ENCODE measurements at places on chromosomes 4 and X.

DNA sequence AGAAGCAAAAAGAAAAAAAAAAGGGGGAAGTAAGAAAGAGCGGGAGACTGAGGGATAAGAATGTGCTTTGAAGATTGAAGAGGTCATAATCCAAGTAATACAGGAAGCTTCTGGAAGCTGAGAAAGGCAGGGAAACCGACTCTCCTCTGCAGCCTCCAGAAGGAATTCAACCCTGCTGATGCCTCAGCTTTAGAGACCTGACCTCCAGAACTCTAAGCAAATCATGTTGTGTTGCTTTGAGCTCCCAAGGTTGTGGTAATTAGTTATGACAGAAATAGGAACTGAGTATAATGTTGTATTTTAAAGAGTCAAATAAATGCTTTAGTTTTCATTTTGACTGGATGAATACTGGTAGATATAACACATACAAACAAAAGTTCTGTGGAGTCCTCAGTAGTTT is 48.0 kb upstream of the FAT1 start:
- no peak for DNase-seq

GRCh38 chrX:54066841-54067240 is 22.6 kb upstream of the PHF8 start:
- no peak for DNase-seq

GRCh38 chr4:3508542-3508941 is 23.7 kb downstream of the LRPAP1 start:
- no peak for DNase-seq

DNA sequence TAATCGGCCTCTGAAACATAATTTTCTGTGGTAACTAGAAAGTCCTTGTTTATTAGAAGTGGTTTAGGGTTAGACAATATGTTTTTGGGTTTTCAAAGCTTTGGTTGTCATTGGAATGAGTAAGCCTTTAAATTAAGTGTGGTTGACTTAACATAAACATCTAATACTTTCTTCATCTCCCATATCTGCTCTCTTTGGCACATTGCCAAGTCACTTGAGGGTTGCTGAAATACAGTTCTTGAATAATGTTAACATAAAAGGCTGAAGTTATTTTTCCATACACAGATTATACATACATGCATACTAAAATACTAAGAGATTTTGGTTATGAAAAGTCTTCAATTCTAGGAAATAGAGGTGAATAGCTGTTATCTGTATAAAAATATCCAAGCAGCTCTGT is 241.7 kb upstream of the BMP3 start:
- DNase-seq, result no peak

DNA sequence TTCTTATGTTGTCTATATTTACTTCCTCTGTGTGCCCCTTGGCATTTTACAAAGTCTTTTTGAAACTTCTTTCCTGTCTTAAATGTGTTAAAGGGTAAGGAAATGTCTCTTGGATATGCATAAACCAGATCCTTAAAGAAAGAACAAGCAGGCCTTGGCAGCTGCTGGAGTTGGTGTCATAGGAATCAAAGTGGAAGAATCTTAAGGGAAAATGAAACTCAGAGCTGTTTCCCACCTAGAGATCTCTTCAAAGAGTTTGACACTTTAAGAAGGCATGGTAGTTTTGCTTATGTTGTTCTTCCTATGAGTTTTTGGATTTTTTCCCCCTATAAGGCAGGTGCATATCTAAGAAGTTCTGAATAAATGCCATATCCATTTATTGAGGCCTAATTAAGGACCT is 37.0 kb upstream of the CWH43 start:
- DNase-seq, result no peak

DNA sequence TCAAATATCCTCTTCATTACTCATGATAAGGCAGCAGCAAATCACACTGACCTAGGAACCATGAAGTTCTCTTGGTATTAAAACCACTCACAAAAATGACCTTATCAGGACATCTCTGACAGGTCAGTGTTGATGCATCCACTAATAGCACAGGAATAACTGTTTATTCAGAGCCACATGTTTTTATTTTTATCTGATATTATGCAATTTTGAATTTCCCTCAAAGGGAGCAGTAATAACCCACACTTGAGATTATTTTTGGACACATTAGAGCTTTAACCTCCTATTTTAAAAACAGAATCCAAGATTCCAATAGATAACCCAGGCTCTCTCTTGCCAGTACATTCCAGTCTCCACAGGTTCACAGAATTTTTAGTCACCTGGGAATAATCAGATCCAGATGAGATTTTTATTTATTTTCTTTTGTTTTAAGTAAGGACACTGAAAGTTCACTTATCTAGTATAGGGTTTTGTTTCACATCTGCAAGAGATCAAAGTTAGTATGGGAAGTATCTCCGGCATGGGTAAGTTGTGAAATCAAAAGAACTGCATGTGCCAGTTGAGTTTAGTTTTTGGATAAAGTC is 36.3 kb upstream of the MYOZ2 start:
- no peak for DNase-seq

Data from C1 segment of cervical spinal cord (tissue), 14 donors.